ENCODE measurements at places on chromosomes 4 and X.

GRCh38 chr4:28391877-28392276 lies 1531.2 kb downstream of the STIM2 start:
- no peak for DNase-seq

DNA sequence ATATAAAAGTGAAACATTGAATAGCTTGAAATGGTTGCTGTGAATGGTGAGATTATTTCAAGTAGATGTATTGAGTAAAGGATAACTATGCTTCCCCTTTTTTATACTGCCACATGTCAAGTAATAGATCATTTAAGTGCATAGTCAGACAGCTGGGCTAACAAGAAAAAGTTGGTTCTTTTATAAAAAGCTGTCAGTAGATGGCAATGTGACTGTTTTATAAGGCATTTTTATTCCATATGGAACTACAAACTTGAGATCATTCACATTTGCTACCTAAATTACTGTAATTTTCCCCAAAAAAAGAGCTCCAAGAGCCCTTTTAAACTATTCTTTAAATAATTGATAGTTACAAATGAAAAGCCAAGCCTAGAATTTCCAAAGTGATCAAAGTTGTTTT lies 831.0 kb downstream of the C4orf33 start:
- no peak for DNase-seq

GRCh38 chr4:122635205-122635604 lies 14.3 kb upstream of the IL21 start:
- no peak for DNase-seq

DNA sequence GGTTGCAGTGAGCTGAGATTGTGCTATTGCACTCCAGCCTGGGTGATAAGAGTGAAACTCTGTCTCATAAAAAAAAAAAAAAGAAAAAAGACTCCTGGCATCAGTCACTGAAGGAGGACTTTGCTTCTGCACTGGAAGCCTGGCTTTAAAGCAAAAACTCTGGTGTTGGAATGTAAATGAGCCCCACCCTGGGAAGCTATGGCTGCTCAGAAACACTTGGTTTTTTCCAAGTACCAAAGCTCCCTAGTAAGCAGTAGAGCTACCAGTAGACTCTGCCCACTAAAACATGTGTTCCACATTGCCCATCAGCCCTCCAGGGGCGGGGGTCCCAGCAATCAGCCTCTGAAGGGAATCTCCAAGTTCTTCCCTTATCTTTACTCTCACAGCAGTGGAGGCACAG lies 154.4 kb downstream of the SHROOM3 start:
- DNase-seq: no peak

DNA sequence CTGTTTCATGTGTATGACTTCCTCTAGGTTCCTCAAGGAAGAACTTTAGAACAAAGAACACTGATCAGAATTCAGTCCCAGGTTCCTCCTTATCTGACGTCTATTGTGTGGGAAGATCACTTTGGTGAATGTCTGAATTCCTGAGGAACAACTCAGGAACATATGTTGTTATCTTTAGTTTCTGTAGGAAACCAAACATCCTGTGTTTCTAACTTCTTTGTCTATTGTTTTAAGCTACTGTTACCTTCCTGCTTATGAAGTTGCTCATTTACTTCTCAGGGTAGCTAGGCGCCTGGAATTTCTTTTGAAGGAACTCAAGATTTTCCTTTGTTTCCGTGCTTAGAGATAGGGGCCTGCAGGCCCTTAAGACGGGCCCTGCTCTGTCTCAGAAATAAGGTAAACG lies 46.2 kb downstream of the MAGEB5 start:
- DNase-seq: no peak

DNA sequence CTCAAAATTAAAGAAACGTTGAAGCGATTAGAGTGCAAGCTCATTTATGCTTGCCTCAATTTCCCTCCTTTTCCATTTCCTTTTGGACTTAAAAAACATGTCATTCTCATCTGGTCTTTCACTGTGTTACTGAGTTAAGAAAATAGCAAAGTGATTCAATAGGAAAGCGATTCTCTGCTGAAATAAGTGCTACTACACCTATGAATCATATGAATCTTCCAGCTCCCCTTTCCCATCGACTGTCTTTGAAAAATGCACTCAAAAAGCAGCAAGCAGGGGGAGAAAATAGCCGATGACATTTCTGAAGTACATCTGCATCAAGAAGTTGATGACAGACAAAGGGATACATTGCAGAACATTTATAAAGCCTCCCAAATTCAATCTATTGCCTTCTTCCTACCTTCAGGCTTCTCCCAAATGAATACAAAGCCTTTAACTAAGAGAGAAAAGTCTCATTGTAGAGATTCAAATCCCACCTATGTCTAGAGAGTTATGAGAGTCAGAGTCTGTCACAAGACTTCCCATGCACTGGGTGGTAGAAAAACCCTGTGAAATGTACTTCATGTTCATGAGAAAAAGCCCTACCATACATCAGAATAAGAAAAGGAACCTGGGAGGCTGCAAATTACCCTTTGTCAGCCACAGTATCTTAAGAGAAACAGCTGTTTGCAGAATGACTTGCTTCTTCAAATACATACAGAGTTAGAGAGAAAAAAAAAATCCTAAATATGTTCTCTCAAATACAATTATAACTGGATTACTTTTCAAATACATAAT lies 78.9 kb downstream of the MBNL3 start:
- DNase-seq: no peak

DNA sequence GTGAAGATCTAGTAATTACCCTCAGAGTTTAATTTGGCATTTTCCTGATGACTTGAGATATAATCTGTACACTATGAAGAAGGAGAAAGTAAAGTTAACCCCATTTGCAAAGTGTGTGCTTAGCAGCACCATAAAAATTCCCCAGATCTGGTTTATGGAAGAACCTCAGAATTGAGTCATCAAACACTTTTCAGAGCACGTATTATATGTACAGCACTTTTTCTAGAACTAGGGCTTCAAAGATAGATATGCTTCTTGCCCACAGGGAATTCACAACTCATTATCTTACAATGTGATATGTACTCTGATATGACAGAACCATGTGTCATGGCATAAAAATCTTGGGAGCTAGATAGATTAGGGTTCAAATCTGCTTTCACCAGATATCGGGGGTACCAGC lies 150.9 kb downstream of the SLC10A7 start:
- no peak for DNase-seq

DNA sequence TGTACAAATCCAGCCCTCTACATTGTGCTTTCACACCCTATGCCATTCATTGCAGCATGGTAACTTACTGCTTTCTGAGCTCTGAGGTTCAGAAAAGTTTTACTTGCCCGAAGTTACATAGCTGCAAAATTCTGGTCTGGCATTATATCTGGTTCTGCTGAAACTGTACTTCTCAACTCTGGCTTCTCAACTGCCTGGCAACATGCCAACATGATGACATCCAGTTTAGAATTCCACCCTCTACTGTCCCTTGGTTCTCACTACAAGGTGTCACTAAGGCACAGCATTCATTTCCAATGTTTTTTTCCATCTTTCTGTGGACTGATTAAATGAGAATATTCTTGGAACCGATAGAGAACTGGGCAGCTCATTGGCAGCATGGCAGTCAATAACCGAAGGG lies 242.9 kb upstream of the PRPS2 start:
- DNase-seq: no peak

DNA sequence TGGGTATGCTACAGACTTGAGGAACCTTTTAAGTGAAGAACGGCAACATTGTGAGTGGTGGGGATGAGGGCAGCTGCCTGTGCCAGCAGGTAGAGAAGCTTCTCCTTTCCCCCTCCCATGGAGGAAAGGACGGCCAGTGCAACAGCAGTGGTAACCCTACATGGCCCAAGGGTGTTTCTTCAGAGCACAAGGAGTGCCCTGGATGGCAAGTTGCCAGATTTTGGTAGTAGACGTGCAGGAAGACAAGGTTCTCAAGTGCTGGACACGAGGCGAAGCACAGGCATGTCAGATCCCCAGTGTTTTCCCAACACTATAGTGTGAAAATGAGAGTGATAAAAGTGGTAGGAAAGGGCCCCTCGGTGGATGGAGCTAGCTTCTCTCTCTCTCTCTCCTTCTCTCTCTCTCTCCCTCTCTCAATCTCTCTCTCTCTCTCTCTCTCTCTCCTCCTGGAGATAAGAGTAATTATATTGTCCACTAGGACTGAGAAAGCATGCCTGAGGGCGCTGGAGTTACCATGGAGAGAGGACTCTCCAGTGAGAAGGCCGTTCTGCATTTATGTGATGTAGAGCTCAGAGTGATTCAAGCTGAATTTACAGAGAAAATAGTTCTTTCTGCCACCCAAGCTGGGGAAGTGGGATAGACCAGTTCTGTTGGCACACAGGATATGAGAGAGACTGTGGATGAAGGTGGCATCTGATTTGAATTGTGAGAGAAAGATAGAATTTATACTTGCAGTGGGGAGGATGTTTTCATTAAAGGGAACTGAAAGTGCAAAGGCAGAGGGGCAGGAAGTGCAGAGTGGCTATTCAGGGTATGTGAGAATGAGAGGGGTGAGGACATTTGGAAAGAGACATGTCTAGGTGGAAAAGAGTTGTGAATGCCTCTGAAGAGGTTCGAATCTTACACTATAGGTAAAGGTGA lies 25.7 kb upstream of the TRPC3 start:
- no peak for DNase-seq

DNA sequence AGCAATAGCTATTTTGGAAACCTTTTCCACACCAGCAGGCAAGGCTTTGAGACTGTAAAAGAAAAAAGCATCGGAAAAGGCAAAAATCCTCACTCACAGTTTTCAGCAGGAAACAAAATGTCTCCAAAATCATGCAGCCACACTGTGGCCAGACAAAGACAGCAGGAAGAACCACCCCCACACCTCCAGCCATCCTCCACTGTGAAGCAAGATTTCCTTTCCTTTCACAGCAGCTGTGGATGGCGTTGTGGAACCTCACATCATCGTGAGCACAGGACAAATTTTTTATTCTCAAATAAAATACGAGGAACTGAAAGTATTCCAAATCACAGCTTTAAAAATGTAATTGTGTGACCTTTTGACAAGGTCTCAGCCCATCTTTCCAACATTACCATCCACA lies 351.7 kb upstream of the NOCT start:
- DNase-seq: no peak

- DNase-seq: no peak
Observed at GRCh38 chr4:175469514-175469913, 342.6 kb downstream of the GPM6A start.

DNA sequence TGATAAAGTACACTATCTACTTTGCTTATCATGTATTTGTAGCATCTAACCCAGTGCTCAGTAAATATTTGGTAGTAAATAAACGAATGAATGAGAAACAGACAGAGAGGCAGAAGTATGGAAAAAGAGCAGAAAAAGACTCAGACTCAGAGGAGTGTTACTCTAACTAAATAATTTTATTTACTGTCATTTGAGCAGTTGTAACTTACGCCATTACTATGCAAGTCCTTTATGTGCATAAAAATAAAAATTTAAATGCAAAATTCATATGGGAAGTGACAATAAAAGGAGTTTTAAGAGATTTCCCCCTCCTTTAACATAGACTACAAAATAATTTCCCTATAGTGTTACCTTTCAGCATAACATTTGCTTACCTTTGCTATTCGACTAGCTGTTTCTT lies 49.5 kb downstream of the ZAR1 start:
- no peak for DNase-seq

DNA sequence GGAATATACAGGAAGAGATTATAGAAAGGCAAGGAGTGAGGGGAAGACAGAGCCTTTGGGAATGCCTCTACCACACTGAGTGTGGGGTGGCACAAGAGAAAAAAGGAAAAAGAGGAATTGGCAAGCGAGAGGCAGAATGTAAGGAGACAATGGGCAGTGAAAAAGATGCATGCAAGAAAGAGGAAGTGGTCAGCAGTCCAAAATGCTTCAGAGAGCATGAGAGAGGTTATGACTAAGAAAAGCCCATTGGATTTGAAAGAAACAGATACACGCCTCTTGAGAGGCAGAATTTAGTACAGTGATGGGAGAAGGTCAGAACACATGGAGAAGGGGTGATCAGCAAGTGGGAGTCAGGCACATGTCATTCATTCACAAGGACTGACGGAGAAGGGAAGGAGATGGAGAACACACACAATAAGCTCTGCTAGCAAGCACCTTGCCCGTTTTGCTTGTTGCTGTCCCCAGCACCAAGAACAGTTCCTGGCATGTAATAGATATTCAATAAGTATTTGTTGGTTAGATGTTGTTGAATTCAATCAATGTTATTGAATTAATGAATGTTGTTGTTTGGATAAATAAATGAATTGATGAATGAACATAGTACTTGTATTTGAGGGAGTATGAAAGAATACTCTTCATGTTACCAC lies 6.3 kb downstream of the DCHS2 start:
- DNase-seq: no peak

DNA sequence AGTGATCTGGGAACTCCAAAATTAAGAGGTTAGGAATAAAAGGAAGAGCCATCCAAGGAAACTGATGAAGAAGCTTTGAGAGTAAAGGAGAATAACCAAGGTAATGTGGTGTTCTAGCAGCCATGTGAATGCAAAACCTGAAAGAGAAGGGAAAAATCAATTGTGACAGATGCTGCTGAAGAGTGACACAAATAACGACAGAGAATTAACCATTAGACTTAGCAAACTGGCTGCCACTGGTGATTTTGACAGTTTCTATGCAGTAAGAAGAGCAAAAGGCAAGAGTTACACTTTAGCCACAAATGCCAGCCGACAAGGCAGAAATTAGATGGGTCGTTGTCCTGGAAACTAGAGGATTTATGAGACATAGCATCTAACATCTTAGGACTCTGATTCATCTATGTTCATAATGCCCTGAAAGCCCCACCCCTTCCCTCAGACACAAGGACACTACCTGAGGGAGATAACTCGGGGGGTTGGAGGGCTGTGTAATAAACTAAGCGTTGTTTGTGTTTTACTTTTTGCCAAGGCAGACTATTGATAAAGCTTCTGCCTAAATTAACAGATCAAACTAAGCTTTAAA lies 13.0 kb upstream of the TMEM144 start:
- no peak for DNase-seq

DNA sequence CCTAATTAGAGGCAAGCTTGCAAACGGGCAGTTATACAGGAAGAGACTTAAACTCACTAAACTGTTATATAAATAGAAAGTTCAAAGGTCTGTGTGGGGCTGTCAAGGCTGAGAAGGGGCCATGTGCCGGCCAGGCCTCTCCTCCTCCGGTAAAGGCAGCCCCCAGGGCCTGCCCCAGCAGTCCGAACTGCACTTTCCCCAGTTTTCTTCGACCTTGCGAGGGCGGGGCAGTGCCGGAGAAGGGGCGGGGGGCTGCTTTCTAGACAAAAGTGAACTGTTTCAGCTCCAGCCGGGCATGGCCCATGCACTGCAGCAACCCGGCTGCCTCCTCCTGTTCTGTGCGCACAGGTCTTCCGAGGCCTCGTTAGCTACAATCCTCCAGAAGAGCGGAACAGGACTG lies 4.1 kb downstream of the AFF2 start:
- no peak for DNase-seq

- no peak for DNase-seq
Observed at GRCh38 chr4:55445921-55446577, 50.3 kb downstream of the TMEM165 start.

DNA sequence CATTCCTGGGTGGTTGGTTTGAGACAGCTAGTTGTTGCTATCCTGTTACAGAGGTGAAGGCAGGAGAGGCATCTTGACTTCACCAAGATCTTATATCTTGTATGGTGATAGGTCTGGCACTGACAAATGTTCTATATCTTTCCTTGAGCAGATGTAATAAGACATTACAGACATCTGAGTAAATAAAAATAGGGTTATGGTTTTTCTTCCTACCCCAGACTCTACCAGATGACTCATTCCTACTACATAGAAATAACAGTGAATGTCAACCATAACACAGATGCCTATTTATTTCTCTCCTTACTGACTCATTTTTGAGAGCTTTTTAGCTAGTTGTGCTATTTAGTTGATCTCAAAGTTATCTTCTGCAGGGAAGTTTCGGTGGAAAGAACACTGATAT lies 21.9 kb downstream of the HNRNPH2 start:
- DNase-seq: no peak

- no peak for DNase-seq
Observed at GRCh38 chr4:3869661-3870566, 103.7 kb downstream of the ADRA2C start.
